HCEC 1CT (cell line): ENCODE measurements at places on chromosomes 5 and 9.
A peak's percentile ranks its signal among the peaks of the same experiment; 100 is the strongest.

GRCh38 chr5:171453056-171453725 is 33.7 kb downstream of the FGF18 start:
- DNase-seq: no peak

DNA sequence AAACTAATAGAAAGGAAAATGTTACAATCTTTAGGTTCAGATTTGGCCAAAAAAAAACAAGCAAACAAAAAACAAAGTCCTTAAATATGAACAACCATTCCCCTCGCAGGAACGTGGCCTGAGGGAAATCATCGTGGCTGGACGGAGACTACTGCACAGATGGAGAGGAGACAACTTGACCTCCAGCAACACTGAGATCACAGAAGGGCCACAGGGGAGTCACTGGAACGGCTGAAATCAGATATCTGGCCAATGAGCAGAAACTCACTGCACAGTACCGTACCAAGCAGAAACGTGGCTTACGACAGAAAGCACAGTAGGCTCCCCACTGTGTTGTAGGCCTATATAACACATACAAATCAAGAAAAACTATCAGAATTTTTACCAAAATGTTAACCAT is 27.7 kb downstream of the CAMSAP1 start:
- no peak for DNase-seq

- peak; percentile 80 for DNase-seq
Observed at GRCh38 chr5:28648108-28648507, 1609.7 kb upstream of the CDH9 start.

- DNase-seq: no peak
Observed at GRCh38 chr5:74409712-74410111, 230.8 kb downstream of the ENC1 start.

DNA sequence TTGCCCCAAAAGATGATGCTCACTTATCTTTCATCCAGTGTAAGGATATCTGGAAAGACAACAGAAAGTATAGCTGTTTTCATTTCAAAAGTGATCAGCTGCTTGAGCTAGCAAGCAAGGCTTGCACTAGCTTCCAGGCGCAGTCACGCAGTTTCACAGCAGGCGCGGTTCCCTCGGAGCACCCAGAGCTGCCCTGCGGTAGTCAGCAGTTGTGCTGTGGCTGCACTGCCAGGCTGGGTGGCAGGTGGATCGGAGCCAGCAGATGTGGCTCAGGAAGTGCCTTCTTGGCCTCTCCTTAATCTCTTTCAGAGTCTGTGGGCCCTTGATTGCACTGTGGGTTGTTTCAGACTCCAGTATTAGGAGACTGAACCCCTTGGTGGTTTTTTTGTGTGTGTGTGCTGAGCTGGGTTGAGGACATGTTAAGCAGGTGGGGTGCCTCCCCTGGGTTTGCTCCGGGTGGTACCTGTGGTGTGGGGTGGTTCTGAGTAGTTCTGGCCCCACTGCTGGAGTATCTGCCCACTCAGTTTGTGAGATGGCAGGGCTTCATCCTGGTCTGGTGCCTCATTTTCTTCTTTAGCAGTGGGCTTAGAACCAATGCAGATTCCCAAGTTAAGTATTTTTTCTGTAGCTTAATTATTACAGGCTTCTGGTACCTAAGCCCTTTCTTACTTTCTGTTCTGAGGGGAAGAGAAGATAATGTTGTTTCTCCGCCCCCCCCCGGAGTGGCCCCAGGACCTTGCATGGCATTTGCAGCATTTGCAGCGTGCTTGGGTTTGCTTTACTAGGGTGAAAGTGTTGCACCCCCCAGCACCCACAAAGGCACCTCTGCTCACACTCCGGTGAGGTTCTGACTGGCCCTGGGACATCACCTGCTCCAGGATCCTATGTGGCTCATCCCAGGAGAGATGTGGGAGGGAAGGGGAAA is 16.4 kb downstream of the TENT4A start:
- no peak for DNase-seq

DNA sequence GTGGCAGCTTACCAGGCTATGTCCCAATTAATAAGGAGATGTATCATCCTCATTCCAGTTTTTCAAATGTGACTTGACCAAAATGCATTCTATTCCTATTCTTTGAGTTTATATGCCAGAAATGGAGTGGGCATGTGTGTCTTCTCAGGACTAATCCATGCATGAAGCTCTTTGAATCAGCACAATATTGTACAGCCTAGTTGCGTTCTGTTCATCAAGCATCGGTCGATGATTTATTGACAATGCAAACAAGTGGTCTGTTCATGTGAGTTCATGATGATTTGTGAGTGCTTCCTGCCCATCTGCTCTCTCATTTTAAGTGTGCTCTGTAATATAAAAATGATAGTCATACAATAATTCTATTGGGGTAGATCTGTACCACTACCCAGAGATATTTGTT is 48.3 kb downstream of the PALM2AKAP2 start:
- no peak for DNase-seq

DNA sequence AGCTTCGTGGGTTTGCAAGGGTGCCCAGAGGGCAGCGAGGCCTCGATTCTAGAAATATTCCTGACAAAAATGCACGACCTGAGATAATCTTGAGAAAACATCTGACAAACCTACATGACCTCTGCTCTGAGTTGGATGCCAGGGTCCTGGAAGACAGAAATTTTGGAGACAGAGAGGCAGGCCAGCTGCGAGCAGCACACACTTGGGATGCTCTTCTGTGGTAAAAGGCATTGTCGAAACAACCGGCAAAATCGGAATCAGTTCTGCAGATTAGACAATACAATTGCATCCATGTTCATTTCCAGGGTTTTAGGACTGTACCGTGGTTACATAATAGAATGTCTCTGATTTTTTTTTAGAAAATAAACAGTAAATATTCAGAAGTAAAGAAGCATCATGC is 74.2 kb downstream of the GADD45G start:
- DNase-seq: no peak

DNA sequence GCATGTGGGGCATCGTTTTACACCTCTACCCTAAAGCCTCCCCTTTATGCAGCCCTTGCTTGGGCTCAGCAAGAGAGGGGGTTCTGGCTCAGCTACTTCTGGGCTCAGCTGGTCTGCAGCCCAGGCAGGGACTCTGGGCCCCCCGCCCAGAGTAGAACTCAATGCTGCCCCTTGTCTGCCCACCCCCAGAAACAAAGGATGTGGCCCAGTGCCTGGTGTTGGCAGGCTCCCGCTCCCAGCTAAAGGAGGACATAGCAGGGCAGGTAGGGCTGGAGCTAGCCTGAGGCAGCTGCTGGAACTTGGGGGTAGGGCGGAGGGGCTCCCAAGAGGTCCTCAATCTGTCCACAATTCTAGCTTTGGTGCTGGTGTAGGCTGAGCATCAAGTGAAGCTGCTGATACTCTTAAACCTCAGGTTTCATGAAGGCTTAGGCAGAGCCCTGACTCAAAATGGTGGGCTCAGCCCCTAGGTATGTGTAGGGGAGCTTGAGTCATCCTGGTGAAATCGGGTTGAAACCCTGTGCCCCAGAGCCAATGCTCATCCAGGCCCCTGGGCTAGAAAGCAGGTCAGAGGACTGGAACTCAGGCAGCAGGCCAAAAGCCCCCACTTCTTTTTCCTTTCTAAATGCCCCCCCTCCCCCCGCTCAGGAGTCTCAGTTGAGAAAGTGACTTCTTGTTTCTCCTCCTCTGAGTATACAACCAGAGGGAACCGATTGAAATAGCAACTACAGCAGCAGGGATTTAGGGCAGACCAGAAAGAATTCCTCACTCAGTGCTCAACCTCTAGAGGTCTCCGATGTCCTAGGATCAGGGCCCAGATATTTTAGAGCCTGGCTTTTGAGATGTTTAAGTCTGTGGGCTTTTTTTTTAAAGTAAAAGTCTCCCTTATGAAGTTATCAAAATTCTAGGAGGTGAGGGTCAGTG is 11.4 kb downstream of the PSD2 start:
- no peak for DNase-seq

DNA sequence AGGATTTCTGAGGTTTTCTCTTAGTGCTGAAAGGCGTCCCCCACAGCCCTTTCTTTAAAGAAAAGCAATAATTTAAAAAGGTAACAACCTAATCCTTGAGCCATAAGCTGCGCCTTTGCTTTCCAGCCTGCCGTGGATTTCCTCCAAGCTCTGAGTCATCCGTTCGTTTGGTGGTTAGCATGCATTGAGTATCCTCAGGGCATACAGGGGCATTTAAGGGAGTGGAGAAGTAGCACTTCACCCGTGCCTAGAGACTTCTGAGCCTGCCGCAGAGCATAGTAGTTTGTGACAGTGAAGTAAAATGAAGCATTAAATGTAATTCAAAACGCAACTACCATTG is 892 bp upstream of the TNC start:
- peak; percentile 86 for DNase-seq

DNA sequence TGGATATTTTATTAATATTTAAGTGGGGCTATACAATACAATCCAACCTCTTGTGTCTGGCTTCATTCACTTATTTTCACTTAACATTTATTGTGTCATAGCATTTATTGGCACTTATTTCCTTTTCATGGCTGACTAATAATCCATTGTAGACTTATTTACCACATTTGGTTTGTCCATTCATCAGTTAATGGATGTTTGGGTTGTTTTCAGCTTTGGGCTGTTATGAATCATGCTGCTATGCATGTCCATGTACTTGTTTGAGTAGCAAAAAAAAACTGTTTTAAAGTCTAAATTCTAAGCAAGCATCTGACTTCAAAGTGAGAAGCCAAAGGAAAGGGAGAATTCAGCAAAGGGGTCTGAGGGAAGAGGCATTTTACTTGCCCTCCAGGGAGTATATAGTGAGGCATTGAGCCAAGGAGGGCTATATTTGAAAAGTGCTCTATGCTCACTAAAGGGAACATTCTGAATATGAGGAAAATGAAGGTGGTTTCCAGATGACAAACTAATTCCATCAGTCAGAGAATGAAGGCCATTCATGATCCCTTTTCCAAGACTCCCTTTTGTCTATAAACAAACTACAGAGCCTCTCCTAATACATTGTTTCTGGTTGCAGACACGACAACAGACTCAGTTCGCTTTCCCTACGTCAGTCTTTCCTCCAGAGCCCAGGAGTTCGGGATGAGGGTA is 532.8 kb upstream of the KLF4 start:
- DNase-seq: peak; percentile 17

GRCh38 chr9:30058463-30058862 is 2326.0 kb upstream of the ACO1 start:
- DNase-seq: no peak

GRCh38 chr9:13481274-13481673 is 201.8 kb upstream of the MPDZ start:
- no peak for DNase-seq

DNA sequence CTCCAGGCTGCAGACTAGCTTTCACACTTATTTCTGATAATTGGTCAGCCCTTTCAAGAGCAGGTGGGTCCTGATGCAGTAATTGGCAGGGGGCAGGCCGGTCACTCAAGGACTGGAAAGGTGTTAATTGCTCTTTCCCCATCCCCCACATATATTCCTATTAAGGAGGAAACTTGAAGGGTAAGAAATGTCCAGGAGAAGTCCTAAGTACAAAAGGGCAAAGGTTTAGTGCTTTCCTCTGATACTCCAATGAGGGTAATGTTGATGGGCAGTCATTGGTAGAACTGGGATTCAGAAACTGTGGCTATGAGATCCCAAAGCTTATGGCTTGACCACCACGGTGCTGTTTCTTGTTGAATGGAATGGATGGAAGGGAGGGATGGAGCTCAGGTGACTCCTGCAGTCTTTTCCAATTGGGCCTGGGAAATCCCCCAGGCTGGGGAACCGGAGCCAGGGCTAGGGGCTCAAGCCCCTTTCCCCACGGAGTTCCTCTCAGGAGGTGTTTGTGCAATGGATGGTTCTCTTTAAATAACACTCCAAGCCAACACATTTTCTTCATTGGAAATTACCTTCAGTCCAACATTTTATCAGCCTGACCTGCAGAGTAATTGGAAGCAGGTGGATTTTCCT is 103.2 kb upstream of the ALDH1B1 start:
- DNase-seq: no peak

DNA sequence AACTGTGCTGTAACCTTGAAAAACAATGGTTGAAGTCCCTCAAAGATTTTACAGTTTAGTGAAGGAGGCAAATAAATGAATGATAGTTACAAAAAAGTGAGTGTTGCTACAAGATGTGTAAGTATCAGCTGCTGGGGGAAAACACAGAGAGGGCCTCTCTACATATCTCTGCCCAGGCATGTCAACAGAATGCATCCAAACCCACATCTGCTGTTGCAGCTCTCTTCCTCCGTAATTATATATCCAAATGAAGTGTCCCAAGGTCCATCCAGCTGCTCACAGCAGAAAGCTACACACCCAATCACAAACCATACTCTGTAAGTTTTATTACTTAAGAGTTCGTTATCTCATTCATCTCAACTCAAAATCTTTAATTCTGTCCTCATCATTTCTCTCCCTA is 584.6 kb downstream of the ANXA1 start:
- DNase-seq: no peak

- DNase-seq: no peak
Observed at GRCh38 chr5:122434205-122434970, 122.4 kb downstream of the SNCAIP start.

DNA sequence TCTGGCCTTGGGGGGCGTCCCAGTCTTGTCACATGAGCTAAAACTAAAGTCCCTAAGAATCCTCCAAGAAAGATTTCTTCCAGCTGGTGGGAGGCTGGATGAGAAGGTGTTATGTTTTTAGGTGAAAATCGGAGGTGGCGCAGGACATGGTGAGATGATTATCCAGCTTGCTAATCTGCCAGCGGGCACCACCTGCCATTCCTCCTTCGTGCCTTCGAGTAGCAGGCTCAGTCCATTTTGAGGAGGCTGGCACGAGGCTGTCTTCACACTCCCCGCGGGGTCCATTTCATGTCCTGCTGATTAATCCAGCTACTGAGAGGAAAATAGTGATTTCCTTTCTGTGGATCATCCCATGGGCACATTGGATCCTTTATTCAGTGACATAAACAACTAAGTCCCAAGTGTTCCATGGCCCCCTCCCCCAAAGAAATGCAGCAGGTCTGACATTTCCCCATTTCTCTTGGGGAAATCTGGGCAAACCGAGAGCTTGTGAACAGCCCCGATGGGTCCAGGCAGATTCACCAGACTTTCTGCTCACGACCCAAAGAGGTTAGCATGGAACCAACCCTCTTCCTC is 38.2 kb upstream of the EXOC3 start:
- no peak for DNase-seq

DNA sequence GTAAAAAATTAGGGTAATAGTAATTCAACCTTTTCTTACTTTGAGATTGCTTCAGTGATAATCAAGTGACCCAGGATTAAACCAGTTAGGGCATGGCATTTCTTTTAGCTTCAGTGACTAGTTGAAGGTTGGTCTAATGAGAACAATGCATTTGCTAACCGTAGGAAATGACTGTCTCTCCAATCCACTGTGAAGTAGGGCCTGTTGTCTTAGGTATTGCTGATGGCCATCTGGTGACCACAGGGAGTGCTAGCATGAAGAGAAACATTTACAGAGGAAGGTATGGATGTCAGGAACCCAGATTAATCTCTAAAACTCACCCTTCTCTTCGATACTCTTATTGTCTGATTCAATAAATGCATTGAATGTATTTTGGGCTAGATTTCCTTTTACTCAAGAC is 535.9 kb upstream of the SEMA6A start:
- DNase-seq: no peak
